ENCODE measurements at places on chromosomes 7 and 10.

DNA sequence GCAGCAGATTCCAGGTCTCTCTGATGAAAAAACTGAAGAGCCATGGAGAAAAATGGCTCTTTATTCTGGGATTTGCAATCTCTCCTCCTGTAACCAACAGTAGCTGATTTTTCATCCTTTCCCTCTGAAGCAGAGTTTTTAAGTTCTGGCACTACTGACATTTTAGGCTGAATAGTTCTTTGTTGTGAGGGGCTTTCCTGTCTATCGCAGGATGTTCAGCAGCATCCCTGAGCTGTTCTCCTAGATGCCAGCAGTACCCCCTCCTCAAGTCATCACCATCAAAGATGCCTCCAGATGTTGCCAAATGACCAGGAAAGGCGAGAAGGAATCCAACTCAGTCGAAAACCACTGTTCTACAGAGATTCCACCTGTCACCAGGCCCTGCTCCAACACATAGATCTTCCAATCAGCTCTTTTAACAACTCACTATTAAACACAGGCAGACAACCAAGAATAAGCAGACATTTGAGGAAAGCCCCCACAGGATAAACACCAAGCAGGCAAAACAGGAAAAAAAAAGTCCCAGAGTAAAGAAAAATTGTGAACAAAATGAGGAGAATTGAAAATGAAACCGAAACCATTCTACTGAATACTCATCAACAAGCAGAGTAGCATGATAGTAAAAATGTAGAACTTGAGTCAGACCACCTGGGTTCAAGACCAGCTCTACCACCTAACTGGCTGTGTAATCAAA, 124.8 kb downstream of the MPP7 start:
- peak; percentile 50 for DNase-seq

GRCh38 chr10:15141136-15142054, 27.1 kb downstream of the NMT2 start:
- DNase-seq = peak; percentile 31

GRCh38 chr10:30788307-30788706, 158.8 kb upstream of the LYZL2 start:
- DNase-seq = no peak

GRCh38 chr10:131920151-131920550, 19.3 kb downstream of the PPP2R2D start:
- no peak for DNase-seq
